ENCODE measurements at places on chromosomes 12 and 14. TPM values are rescaled to one million over a fixed set of nuclear protein-coding genes. Genes with fewer than 3 reads are reported as not detected.

Gene AQP5
- 0.71 TPM for total RNA-seq

Gene DDX55
- 22.6 TPM for total RNA-seq

Gene GAS2L3
- total RNA-seq = 232 TPM

Gene KRT6C
- total RNA-seq = not detected

Gene SLC24A4
- 3.6 TPM for total RNA-seq

Gene SERPINA1
- total RNA-seq = 28.5 TPM
